RPMI7951 (cell line): ENCODE measurements at places on chromosomes 5 and 9.

DNA sequence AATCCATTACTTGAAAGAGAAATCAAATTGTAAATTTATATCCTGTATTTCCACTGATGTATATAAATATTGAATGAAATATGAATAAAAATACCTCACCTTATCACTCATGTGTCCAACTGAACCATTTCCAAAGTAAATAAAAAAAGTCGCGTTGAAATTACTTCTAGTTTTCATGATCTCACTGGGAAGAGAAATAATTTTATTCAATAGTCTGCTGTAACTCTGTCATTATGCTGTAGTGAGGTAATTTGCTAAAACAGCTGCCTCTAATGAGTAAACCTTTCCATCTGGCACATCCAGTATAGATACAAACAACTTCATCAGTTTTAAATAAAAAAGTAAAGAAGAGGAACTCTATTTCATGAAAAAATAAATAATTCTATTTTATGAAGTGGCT, 611.5 kb downstream of the ZNF608 start:
- no peak for DNase-seq

DNA sequence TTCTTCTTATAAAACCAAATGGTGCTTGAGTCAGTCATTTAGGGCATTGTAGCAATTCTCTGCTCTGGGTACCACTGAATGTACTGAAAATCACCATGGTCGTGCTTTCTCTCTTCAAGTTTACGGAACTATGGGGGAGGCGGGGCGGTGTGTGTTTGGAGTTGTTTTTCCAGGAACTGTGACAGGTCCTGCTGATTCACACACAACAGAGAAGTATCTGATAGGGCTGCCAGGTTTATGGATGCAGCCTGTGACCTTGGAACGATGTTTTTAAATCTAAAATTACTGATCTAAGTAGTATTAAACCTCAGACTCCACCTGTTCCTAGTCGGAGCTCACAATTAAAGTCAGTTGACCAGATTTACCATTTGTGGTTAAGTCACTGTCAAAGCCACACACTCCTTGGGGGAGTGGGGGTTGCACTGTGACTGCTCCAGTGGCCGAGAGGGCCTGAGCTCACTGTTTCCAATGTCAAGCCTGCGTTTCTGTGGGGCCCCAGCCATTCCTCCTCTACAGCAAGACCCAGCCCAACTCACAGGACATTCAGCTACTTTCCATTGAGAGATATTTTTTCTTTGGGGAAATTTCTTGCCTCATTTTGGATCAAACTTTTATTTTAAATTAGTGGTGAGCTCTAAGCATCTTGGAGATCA, 44.4 kb downstream of the GADD45G start:
- no peak for DNase-seq

GRCh38 chr5:82419559-82420332, 141.6 kb upstream of the RPS23 start:
- DNase-seq: no peak

GRCh38 chr5:113081881-113082546, 105.4 kb downstream of the DCP2 start:
- DNase-seq: peak; percentile 97

- DNase-seq: peak; percentile 24
Measured at GRCh38 chr5:151406322-151406947, 41.0 kb upstream of the SLC36A1 start.

DNA sequence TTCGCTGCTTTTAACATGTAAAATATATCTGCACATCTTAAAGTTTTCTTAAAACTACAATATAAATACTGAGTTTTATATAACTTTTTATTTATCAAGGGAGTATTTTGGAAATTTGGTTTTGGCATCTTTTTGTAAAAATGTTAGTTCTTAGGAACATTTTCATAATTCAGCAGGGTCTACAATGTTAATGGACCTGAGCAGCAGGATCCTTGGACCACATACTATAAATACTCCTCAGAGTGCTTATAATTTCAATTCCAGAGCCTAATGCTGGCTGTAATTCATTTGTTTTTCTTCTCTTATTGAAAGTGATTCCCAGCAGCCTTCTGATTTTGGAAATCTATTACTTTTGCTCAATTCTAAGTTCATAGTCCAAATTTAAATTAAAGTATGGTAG, 1216.2 kb downstream of the MAT2B start:
- no peak for DNase-seq

- no peak for DNase-seq
Measured at GRCh38 chr9:105912863-105913516, 218.6 kb downstream of the TMEM38B start.
